ENCODE measurements at places on chromosomes 5 and 9. TPM values are rescaled to one million over a fixed set of nuclear protein-coding genes. Genes with fewer than 3 reads are reported as not detected.

Gene IL9
- total RNA-seq: not detected

Gene TAF11L7
- not detected for total RNA-seq

DNA sequence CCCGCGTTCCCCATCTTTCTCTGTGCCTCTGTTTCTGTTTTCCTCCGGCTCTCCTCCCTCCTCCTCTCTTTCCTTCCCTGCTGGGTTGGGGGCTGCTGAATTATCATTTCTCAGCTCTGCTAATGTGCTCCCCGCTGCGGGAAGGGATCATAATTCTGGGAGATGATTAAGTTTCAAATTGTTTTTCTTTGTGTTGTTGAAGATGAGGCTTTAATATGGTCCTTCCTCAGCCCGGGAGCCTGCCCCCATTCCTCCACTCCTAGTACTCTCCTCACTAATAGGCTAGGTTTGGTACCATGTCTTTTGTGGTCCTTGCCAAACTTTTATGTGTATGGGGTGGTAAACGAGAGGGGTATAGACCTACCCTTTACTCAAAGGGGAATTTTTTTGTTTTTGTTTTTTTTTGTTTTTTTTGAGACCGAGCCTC lies 5.7 kb upstream of the PCDH1 start:
- no peak for DNase-seq

DNA sequence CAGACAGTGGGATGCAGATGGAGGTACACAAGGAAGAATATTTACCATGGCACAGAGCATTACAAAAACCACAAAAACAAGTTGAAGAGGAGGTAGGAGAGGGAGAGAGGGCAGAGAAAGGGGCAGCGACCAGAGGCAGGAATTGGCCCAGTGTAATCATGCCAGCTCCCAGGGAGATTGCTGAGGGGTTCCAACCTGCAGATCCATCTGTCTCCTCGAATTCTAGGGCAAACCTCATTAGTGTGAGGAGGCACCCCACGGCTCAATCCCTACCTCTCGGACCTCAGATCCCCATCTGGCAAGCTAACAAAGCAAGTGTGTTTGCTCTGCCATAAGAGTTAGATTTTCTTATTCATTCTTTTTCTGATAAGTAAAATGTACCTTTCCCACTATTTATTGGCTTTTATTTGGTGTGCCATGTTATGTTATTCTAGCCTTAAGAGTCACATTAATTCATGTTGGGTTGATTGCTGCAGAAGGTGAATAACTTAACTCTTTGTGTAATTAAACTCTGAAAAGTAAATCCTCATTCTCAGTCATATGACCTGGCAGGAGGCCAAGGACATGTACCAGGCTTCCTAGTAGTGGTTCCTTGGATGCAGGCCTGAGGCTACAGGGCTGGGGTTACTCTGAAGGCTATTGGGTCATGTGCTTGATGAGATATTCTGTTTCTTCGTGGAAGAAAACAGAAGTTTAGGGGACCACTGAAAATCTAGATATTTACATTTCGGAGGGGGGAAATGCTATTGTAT lies 315.2 kb upstream of the ATP10B start:
- no peak for DNase-seq

DNA sequence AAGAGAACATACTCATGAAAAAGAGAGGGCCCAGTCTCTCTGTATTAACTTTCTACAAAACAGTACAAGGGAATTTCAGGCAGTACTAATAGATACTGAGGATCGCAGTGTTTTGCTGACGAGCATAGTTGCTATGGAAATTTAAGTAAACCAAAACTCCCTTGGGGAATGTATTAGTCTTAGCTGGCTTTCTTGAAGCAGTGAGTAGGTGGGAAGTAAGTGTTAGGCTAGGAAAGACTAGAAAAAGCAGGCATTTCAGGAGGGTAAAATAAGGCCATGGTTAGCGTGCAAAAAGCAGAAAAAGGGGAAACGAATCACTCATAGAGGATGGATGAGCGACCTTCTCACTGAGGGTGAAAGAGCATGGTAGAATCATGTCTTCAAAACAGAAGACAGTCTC lies 84.3 kb upstream of the ACTBL2 start:
- DNase-seq: no peak

Gene COL27A1
- total RNA-seq: 11.4 TPM

Gene CDK7
- total RNA-seq: 26.6 TPM

Measured in PC-3 (cell line).